ENCODE measurements at places on chromosomes 4 and X.

DNA sequence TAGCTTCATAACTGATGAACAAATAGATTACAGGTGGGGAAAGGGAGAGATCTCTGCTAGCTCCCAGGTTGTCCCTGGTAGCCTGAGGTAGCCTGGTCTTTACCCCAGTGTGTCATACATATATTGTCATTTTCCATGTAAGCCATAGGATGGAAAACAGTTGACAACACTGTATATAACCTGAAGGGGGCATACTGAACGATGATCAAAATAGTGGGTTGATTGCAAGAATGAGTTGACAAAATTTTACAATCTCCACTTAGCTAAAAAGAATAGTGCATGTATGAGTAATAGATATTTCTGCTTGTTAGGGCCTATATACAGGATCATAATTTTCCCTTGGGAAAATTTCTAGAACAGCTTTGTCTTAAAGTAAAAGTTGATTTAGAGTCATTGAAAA lies 304.1 kb upstream of the HAND2 start:
- DNase-seq: no peak

DNA sequence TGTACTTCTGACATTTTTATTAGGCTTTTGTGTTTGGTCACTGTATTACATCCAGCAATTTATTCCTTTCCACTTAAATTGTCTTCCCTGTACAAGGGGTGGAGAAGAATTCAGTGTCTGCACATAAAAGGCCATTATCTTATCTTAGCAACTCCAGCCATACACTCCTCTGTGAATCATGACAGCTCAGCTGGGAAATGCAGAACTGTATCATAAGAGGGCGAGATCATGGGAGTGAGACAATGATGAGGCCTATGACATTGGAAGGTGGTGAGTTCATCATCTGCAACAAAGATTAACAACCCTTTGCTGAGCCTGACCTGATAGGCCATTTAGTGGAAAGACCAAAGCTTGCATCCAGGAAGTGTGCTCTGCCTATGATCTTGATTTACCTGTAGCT lies 33.3 kb downstream of the SLIT2 start:
- DNase-seq: no peak

DNA sequence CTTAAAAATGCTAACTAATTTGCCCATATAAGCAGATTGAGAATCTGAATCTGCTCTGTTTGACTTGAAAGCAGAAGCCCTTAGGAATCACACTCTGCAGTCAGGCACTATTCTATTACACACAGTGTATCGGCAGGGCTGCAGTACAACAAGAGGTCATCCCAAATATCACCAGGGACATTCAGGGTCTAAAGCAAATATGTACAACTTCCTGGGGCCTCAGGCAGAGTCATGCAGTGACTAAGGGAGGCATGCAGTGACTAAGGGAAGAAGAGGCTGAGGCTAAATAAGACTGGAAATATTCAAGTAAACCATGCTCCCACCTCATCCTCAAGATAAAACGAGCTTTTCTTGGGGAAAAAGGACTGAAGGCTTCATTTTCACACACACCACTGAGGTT lies 20.9 kb downstream of the MAPK10 start:
- no peak for DNase-seq

- DNase-seq: no peak
Observed at GRCh38 chrX:28599957-28600356, 12.7 kb downstream of the IL1RAPL1 start.

DNA sequence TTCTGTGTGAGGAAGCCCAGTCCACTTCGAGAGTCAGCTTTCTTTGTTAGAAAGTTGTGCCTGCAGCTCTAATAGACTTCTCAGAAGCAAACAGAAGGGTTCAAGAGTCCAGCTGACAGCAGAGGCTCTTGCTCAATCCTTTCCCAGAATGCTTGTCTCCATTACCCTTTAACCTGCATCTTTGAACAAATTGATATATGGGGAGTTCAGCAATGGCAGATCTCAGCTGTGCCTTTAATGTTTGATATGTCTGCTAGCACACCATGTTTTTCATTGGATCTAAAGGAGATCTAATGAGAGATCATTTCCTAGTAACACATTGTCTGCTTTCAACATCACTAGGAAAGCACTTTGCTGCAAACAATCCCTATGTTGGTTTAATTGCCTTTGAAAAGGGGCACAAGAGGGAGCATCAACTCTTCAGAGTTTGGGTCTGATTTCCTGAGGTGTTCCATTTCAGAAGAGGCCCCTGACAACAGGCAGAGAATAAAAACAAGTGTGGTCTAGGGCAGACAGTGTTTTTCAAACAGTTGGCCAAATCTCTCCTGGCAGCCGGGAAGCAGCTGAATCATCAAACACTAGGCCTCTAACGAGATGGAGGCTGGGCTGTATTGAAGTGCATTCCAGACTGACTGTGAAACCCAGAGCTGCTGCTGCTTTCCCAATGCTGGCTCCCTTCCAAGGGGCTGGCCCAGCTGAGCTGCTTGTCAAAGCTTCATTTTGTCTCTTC lies 55.5 kb downstream of the LUZP4 start:
- DNase-seq: no peak

DNA sequence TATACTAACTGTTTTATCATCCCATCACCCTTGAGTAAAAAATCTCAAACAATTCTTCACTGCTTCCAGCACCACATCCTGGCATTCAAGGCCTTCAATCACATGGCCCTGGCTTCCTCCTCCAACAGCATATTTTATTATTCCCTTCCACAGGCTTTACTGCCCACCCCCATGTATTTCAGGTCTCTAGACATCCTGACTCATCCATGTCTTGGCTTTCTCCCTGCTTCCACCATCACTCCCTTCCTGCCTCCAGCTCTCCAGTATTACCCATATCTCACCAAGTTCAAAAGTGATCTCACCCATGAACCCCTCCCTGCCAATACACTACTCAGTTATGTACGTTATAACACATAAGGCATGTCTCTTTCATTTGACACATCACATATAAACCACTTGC lies 34.7 kb upstream of the PLAC1 start:
- DNase-seq: no peak

DNA sequence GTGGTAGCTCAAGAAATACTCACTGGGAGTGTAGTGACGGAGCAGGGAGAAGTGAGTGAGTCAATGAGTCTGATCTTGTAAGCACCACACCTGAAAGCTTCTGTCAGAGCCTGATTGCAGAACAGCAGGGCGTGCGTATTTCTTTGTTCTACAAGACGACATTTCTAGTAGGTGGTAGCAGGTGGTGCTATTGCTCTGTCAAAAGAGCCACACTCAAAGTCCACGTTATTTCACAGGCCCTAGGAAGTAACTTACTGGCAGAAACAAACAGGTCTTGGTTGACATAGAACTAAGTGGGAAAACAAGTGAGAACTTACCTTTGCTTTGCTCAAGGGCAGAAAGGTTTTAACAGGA lies 46.4 kb upstream of the SPRY1 start:
- DNase-seq: no peak

DNA sequence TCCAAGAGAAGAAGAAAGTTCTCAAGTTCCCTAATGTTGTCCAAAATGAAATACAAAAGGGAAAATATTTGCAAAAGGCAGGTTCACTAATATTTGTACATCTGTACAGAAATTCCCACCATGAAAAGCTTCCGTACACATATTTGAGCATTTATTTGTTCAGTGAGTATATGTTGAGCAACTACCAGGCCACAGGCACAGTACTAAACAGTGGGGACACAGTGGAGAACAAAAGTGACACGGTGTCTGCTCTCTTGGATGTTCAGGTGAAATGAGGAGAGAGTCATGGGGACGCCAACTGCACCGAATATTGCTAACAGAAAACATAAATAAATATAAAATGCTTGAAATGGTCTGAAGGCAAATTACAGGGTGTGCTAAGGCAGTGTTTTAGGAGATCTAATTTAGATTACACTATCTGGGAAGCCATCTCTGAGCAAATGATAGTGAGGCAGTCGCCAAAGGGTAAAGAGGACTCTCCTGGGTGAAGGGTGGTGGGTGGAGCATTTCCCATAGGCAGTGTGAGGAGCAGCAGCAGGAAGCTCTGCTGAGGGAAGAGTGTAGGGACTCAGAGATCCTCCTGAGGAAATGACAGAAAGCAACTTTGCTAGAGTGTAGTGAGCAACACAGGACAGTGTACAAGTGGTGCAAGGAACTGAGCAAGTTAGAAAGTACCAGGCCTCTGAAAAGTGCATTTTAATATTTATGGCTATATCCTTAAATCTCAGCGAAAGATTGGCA lies 375.2 kb downstream of the GALNTL6 start:
- DNase-seq: no peak

- no peak for DNase-seq
Observed at GRCh38 chr4:88613417-88613875, 21.2 kb downstream of the HERC3 start.

Data from stimulated activated CD8-positive, alpha-beta memory T cell treated with anti-CD3 and anti-CD28 coated beads, Interleukin-15, amount 100 ng/mL, for 24 hours (primary cell).